NCI-H1436 treated with DMSO at 0.1 percent for 48 hours (cell line): ENCODE measurements at places on chromosomes 1 and 21.

DNA sequence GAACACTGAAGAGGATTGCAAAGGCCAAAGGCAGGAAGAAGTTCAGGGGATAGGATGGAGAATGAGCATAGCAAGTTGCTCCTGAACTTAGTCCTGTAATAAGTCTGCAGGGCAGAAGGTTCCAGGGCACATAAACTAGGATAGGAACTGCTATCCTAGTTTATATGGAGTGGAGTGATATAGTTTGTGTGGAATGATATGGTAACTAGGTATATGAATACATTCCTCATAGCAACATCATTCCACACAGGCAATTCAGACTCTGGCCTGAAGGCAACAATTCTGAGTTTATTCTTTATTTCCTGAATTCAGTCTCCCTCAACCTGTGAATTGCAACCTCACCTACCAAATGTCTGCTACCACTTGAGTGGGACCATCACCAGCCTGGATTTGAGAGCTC lies 154.9 kb upstream of the GREM2 start:
- no peak for DNase-seq

- DNase-seq: no peak
These were observed 122.1 kb downstream of the UCK2 start for GRCh38 chr1:165949335-165950130.

GRCh38 chr1:7235871-7236517 lies 450.7 kb downstream of the CAMTA1 start:
- no peak for DNase-seq

DNA sequence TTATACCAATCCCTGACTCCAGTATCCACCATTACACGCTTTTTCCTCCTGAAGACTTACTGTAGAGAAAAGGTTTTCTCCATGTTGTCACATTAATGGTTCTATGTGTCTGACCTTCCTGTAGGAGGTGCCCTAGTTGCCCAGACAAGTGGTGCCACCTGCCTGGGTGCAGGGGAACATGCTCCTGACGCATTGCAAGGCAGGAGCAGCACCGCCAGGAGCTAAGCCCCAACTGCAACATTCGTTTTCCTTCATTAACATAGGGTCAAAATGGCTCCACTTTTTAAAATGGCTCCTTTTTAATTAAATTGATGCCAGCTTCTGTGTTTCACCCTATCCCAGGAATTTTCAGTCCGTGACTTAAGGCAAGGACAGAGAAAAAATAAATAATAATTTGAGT lies 220.1 kb upstream of the SAMSN1 start:
- no peak for DNase-seq

DNA sequence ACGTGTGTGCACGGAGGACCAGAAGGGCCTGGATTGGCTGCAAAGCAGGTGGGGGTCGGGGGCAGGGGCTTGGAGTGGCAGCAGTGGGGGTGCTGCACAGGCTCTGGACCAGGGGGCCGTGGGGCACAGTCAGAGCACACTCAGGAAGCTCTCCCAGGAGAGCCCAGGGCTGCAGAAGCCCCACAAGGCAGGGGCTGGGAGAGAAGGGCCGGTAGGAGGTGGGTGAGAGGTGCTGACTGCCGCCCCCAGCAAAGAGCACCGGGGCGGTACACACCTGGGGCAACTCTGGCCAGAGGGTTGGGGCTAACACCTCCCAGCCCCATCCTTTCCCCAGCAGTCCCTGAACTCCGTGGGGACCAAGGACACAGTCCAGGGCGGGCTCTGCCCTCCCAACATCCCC lies 13.9 kb downstream of the CHD5 start:
- no peak for DNase-seq

DNA sequence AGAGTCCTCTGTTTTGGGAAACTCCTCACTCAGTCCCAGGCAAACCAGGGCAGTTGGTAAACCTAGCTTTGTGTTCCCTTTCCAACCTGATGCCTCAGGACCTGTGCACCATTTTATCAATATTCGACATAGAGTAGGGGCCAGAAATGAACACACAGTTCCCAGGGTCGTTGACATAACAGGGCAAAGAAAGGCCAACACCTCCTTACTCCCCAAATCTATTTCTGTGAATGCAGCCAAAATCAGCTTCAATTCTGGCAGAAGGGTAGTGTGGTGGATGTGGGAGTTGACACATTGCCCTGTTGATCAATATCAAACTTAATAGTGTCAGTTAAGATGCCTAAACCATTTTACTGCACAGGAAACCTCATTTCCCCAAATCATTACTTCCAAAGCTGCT lies 104.6 kb upstream of the SPATA6 start:
- DNase-seq: no peak

- DNase-seq: no peak
These were observed 31.2 kb downstream of the PIK3C2B start for GRCh38 chr1:204463125-204464060.

GRCh38 chr1:151830055-151830454 lies 1.5 kb downstream of the RORC start:
- no peak for DNase-seq

DNA sequence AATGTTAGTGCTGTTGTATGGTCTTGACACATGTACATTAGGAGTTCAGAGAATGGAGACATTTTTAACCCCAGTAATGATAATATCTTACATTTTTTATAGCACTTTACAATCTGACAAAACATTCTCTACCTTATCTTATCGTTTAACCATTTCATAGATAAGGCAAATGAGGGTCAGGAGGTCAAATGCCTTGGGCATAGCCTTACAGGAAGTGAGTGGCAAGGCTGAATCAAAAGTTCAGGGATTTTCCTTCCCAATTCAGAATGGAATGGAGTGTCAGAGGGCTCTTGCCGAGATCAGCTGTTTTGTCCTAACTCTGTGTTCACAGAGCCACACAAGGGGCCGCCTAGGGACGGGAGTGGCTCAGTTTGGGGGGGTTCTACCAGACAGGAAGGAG lies 57.6 kb upstream of the AK4 start:
- DNase-seq: no peak

DNA sequence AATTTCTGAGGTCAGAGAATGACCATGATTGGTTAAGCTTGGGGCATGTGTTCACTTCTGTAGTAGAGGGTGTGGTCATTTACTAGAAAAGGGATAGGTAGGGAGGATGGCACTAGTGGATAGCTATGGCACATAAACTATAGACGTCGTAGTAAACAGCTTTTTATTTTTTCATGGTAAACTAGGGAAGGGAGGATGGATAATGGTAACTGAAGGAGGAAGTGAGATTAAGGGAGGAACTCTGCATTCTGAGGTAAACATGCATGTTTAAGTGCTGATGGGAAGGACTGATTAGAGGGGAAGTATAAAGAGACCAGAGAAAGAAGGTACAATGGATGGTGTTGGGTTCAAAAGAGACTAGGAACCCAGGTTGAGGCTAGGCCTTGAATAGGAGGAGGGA lies 26.9 kb downstream of the PTGS2 start:
- DNase-seq: no peak

- DNase-seq: no peak
These were observed 556 bp downstream of the S100A1 start for GRCh38 chr1:153628638-153629342.

DNA sequence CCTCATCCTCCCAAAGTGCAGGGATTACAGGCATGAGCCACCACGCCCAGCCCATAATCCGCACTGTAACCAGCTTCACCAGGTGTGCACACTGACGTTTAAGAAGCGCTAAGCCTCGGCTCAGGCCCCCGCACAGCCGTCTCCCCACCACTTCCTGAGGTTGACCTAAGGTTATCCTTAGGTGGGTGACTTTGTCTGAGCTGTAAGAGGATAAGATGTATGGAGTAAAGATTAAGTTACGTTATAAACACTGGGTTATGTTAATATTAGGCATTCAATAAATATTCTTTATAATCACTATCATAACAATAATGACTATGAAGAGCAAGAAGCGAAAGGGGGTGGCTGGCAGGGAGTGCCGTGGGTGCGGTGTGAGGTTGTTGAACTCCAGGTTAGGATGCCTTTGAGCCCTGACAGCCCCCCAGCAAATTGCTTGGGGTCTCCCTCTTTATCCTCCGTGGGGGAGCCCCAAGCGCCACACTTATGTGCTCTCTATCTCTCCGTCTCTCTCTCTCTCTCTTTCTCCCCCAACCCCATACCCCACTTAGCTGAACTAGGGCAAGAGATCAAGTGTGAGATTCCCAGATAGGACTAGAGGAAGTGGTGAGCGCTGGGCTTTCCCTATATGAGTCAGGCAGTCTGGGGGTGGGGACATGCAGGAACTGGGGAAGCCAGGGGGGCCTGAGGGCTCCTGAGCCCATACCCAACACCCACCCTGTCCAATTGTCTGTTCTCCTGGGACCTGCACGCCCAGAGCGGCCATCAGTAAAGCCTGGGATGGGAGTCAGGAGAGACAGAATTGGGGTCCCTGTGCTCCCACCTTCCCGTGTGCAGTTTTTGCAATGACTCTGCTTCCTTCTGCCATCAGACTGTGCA lies 7.6 kb downstream of the EFHD2 start:
- no peak for DNase-seq

DNA sequence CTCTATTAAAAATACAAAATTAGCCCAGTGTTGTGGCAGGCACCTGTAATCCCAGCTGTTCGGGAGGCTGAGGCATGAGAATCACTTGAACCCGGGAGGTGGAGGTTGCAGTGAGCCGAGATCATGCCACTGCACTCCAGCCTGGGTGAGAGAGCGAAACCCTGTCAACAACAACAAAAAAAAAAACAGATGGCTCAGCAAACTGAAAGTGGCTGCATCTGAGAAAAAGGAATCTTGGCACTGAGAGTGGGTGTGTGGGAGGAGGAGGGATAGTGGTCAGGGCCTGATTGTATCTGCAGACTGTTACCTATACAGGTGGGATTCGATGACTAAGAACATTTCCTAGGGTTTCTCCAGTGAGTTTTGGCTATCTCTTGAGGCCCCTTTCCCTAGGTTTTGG lies 122.2 kb upstream of the BARHL2 start:
- no peak for DNase-seq

- DNase-seq: no peak
These were observed at the start of gene NCAM2 for GRCh38 chr21:20997636-20998455. TSS of gene NCAM2 (plus strand) at chr21:20998409.

GRCh38 chr1:18481190-18481920 lies 625 bp downstream of the KLHDC7A start:
- DNase-seq: no peak

DNA sequence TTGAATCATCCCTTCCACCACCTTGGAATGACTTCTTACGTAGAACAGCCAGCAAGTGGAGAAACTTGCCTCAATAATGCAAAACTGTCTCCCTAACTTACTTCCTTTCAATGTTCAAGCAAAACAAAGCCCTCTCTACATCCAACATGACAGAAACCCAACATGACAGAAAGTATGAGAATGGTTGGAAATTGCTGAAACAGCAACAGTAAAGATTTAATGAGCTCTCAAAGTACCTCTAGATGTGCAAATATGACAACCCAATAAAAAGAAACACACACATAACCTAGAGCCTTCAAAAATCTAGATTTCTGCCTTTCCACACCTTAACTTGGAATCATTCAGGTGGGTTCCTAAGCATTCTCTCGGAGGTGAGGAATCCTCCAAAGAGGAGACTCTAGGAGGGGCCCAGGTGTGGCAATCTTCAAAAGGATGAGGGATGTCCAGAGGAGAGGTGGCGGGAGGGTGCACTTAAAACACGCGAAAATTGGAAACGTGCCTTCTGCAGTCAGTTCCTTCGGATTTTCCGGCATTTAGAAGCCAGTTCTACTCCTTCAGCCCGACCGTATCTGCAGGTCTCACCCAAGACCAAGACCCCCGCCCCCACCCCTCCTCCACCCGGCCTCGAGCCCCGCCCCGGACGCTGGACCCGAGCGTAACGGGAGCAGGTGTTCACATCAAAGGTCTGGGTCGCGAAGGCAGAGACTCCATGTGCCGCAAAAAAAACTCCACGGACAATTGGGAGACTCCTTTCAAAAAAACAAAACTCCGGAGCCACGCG lies 996 bp upstream of the MGST3 start:
- DNase-seq: no peak

DNA sequence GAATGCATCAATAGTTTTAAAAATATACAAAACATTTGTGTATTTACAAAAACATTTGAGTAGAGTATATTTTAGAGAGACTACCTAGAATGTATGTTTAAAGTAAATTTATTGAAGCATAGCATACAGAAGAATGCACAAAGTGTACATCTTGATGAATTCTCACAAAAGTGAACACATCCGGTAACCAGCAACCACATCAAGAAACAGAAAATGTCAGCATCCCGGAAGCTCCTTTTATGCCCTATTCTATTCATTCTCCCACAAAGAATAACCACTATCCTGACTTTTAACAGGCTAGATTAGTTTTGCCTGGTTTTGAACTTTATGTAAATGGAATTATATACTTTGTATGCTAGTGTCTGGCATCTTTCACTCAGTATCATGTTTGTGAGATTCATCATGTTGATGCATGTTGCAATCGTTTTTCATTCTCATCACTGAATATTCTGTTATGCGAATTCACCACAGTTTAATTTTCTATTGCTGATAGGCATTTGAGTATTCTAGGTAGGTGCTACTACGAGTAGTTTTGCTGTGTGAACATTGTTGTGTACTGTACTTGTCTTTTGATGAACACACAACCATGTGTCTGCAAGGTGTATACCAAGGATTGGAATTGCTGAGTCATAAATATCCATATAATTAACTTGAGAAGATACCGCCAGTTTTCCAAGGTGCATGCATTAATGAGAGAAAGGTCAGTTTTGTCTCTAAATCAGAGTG lies 75.4 kb downstream of the CACHD1 start:
- DNase-seq: no peak

DNA sequence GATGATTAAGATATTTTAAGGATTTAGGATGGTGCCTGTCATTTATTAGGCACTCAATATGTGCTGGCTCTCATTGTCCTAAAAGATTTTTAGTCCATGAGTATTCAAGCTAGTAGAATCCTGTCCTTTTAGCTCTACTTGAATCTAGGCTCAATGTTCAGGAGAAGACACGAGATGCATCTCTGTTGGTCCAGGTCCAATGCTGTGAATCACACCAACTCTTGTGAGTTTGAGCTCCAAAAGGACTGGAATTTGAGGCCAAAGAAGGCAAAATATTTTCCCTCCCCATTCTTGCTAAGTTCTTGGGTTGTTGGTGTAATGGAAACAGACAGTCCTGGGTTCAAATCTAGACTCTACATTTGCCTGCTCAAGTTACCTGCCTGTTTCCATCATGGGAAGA lies 1.4 kb upstream of the PODN start:
- DNase-seq: no peak

- DNase-seq: no peak
These were observed 40.8 kb downstream of the JAK1 start for GRCh38 chr1:64925594-64925993.

- DNase-seq: no peak
These were observed 693.4 kb downstream of the ADGRL2 start for GRCh38 chr1:82494117-82494516.

GRCh38 chr1:86567341-86567740 lies 20.5 kb downstream of the CLCA4 start:
- no peak for DNase-seq

GRCh38 chr1:31871703-31872102 lies 55.9 kb upstream of the SPOCD1 start:
- no peak for DNase-seq

- no peak for DNase-seq
These were observed 262.9 kb upstream of the PROX1 start for GRCh38 chr1:213724640-213725536.

GRCh38 chr1:109687641-109688499 lies at the start of gene GSTM1:
TSS of gene GSTM1 (plus strand) at chr1:109687817. CDS start at chr1:109687874, 57 bp downstream.
- DNase-seq: no peak
